ENCODE measurements at places on chromosomes 5 and 9.

GRCh38 chr9:131657037-131657377 is 82.9 kb downstream of the RAPGEF1 start:
- no peak for DNase-seq

DNA sequence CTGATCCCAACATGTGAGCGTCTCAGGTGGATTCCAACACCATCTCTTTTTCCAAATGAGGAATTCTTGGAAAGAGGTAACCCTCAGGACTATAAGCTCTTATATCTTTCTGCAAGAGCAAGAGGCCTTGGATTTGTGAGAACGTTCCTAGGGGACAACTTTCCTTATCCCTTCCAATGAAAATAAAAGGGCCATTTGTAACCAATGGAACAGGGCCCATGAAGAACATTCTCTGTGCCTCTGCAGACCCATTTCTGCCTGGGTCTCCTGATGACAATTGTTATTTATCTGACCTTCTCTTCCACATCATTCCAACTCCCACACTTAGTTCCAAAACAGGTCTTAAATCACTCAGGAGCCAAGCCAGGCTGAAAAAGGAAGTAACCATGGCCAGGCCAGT is 202.6 kb downstream of the ZNF462 start:
- no peak for DNase-seq

DNA sequence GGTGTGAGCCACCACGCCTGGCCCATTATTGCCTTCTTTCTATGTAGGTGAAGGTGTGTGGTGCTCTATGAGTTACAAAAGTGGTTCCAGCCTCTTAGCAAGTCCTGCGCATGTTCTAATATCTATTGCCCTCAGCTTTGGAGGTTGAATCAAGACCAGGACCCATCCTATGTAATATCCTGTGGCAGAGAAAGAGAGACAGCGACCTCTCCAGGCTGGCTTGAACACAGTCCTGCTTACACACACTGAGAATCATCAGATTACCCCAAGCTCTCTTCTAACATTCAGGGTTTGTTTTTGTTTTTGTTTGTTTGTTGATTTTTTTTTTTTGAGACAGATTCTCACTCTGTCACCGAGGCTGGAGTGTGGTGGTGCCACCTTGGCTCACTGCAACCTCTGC is 94.7 kb upstream of the OSMR start:
- DNase-seq: no peak

DNA sequence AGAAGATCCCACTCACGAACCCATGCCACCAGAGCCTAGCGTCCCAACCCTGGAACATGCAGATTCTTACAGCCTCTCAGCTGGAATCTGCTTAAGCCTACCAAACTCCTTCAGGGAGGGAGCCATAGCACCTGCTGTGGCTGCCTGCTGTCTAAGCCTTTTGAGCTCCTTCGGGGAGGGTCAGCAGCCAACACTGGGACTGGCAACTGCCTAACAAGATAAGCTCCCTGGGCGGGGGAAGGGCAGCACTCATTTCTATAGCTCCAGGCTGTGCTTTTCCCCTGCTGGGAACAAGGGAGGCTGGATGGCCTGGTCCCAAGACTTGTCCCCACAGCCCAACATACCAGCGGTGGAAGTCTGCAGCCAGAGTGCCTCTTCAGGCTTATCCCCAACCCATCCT is 199.1 kb upstream of the OR13F1 start:
- no peak for DNase-seq

GRCh38 chr5:102511666-102512065 is 12.9 kb upstream of the SLCO6A1 start:
- DNase-seq: no peak

DNA sequence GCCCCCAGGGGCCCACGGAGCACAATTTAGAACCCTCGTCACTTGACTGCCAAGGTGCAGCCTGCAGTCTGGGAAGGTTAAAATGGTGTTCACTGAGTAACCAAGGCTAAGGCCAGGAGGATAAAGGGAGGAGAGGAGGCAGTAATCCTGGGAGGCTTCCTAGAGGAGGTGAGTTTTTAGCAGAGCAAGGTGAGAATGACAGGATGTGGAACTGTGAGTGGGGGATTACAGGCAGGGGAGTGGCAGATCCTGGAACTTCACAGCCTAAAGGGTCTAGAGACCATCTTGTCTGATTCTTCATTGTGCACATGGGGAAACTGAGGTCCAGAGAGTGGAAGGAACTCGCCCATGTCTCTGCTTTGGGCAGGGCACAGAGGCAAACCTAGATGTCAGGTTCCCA is 42.5 kb upstream of the ASS1 start:
- DNase-seq: no peak

GRCh38 chr5:140344683-140345423 is 1.6 kb downstream of the HBEGF start:
- no peak for DNase-seq

GRCh38 chr5:126334760-126335159 is 88.4 kb upstream of the GRAMD2B start:
- no peak for DNase-seq

- DNase-seq: peak; percentile 28
Measured at GRCh38 chr5:100827481-100827889, 75.6 kb downstream of the ST8SIA4 start.

DNA sequence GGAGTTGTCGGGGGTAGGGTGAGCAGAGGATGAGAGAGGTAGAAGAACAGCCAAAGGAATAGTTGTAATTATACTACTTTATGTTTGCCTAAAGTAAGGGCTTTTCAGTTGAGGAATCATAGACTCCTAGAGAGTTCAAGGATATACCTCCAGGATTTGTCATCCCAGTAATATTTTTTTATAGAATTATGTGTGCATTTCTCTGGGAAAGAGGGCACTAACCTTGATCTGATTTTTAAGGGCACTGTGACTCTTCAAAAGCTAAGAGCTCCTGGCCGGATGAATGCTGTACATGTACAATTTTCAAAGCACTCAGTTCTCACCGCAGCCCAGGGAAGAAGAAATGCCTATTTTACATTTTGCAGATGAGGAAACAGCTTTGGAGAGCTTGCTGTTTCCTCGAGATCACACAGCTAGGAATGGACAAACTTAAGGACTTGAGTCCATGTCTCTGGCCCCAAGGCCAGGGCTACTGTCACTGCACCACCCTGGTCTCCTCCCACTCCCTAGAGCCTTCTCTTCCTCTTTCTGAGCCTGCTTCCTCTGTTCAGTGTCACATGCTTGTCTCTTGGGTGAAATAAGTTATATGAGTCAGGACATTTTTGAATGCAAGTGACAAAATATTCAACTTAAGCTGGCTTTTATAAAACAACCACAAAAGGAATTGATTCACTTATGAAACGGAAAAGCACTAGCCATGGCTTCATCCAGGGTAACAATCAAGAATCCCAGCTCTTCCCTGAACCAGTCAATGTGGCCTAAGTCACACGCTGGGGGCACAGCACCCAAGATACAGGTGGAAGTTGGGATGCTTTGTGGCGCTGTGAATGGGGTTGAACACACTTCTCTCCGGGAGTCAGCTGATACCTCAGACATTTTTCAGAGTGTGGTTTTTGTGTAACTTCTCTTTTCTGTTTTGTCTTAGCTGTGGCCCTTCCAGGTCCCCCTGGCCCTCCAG is 45.7 kb upstream of the TGFBR1 start:
- DNase-seq: peak; percentile 90

DNA sequence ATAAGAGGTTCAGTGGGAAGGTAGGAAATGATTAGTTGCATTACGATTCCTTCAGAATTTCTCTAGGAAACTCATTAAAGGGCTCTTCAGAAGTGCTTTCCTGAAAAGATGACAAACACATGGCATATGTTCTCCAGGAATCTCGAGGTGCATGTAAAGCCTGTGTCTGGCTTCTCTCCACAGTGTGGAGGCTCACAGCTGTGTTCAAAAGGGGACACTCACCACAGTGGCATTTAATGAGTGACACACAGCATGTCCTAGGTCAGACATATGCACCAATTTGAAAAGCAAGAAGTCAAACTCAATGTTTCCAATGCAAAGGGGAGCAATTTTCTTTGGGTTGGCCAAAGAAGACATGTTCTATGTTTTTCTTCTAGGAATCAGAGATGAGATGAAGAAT is 976.9 kb downstream of the MAT2B start:
- no peak for DNase-seq

DNA sequence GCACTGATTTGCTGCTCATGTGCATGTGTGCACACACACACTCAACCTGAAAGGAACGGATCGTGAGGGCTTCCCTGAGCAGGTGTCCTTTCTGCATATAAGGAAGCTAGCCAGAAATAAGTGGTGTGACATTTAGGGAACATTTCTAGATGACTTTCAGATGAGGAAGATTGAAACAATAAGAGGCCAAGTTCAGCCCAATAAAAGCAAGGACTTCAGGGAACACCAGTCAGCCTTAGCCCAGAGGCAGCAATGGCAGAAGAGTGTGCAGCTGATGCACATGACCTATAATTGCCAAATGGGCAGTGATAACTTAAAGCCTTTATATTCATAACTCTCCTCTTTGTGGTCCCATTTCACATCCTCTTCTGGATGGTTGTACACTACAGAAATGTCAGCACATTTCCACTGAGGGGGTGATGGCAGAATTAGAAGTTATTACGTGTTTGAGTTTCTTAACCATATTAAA is 255.5 kb downstream of the TRIM32 start:
- DNase-seq: no peak

DNA sequence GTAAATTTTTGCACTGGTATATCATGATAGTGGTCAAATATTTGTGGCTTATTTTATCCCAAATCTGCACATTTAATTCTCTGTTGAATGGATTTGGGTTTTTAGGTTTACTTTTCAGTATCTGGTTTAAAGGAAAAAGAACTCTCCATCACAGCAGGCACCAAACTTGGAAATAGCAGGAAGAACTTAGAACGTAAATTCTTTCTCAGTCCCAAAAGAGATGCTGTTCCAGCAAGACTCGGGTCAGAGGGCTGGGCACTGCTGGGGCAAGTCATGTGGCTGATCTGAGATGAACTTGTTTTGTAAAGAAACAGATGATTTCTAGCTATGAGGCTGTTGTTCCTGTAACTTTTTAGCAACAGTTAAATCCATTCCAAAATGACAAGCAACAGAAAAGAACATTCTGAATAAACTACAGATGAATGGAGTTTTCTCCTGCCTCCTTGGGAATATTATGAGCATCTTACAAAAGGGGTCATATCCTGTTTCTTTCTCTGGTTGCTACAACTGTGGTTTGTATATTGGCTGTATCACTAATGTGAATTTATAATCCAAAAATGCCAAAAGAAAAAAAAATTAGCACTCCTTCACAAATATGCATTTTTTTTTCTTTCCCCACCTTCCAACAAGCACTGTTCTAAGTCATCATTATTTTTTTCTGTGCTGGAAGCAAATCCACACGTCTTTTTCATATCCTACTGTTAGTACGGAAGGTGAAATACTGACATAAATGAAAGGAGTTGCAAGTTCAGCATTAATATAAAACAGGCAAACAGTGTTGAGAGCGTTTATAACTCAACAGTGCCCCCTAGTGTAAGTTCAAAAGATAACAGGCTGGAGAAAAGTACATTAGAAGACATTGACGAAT is 31.1 kb downstream of the OR2K2 start:
- peak; percentile 78 for DNase-seq

DNA sequence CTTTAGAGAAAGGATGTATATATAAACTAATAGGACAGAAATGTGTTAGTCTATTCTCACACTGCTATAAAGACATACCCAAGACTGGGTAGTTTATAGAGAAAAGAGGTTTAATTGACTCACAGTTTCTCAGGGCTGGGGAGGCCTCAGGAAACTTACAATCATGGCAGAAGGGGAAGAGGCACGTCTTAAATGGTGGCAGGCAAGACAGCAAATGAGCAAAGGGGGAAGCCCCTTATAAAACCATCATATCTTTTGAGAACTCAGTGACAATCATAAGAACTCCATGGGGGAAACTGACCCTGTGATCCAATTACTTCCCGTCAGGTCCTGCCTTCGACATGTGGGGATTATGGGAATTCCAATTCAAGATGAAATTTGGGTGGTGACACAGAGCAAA is 8.8 kb upstream of the RICTOR start:
- no peak for DNase-seq

GRCh38 chr5:156120777-156121176 is 206.2 kb upstream of the SGCD start:
- DNase-seq: no peak

GRCh38 chr5:41793141-41793770 is 77.0 kb downstream of the OXCT1 start:
- no peak for DNase-seq

- peak; percentile 24 for DNase-seq
Measured at GRCh38 chr5:39040875-39041274, 33.3 kb downstream of the RICTOR start.

- DNase-seq: peak; percentile 76
Measured at GRCh38 chr5:133032852-133033742, 6.7 kb upstream of the ZCCHC10 start.

DNA sequence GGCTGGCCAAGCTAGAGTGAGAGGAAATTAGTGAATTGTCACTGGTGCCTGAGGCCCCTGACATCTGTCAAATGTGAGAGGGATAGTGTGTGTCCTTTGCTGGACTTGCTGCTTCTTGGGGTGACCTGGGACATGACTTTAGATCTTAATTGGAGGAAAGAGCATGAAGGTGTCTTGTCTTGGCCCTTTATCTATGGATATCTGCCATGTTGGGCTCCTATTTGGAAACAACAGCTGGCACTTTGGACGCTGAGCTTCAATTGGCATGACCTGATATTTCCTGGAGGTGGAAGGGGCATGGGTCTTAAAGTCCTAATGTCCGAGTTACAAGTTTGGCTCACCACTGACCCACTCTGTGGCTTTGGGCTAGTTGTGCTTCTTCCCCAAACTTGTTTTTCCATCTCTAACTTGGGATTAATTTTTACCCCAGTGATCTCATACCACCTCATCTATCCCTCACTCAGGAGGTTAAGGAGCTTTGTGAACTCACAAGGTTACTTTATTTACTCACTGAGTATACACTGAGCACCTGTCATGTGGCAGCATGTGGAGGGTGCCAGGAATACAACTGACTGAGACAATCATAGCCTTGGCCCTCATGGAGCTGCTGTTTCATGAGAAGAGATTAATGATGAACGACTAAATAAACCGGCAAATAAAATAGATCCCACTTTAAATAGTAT is 30.1 kb upstream of the CXCL14 start:
- no peak for DNase-seq

DNA sequence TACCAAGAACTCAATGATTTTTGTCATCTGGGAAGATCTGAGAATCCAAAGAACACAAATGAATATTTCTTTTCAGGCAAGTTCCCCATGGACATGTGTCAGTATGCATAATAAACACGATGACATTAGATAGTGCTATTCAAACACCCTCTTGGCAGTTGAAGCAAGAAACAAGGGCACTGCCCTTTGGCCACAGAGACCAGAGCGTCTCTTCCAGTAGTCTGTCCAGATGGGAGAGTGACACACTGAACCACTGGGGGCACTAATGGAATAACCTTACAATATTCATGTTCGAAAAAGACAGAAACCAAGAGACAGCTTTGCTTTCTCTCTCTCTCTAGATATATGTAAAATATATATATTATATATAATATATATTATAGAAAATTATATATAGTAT is 301.9 kb downstream of the CTNND2 start:
- DNase-seq: peak; percentile 18

GRCh38 chr9:35112257-35113020 is 3.2 kb downstream of the ATOSB start:
- no peak for DNase-seq

- no peak for DNase-seq
Measured at GRCh38 chr9:137801023-137801319, 76.6 kb upstream of the CACNA1B start.
